CD8-positive, alpha-beta memory T cell (primary cell): ENCODE measurements at places on chromosomes 12 and 14.
A peak's percentile ranks its signal among the peaks of the same experiment; 100 is the strongest.

DNA sequence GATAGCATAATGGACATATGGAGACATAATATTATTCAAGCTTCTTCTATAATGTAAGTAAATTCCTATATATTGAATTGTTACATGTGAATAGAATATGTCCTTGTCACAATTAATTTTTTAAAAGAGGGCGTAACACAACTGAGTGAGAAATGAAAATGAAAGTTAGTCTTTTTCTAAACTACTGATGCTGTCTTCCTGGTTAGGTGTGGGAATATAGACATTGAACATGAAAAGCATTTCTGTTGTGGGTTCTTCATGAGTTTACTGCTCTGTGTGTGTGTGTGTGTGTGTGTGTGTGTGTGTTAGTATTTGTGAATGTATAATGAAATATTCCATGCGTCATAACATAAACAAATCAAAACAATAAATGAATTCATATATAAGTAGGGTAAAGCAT is 40.5 kb upstream of the RTL1 start:
- no peak for DNase-seq

- DNase-seq = peak; percentile 80
These were observed 11.7 kb downstream of the TPCN1 start for GRCh38 chr12:113232840-113233585.

GRCh38 chr12:101089271-101089670 is 120.8 kb downstream of the SLC5A8 start:
- no peak for DNase-seq

DNA sequence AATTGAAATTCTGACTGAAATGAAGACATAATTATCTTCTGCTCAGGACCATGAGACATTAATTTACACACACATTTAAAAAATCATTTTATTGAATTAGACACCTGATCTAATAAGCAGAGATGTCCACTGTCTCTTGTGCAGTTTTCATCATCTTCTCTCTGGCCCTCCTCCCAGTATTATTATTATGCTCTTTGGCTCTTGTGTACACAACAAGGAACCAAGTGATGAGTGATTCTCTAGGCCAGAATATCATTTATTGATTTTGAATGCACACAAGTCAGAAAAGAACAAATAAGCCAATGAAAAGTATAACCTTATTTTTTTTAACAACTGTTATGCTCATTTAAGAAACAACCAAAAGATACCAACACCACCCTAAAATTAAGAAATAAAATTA is 244.7 kb upstream of the KRR1 start:
- DNase-seq = no peak

- no peak for DNase-seq
These were observed 112.5 kb upstream of the MED13L start for GRCh38 chr12:116389990-116390389.

DNA sequence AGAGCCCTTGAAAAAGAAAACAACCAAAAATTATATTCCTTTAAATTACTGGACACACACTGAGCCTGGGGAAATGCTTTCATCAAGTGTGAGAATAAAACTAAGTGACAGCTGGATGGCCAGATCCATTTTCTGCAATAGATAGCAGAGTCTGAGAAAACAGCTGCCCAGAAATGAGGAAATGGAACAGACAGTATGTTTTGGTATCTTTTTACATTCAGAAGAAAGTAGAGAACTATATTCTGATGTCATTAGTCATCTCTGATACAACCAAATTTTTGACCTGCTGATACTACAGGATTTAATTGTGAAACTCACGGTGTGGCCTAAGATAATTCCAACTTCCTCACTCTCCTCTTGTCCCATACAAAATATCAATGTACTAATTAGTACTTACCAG is 78.2 kb downstream of the HMGA2 start:
- DNase-seq = no peak

DNA sequence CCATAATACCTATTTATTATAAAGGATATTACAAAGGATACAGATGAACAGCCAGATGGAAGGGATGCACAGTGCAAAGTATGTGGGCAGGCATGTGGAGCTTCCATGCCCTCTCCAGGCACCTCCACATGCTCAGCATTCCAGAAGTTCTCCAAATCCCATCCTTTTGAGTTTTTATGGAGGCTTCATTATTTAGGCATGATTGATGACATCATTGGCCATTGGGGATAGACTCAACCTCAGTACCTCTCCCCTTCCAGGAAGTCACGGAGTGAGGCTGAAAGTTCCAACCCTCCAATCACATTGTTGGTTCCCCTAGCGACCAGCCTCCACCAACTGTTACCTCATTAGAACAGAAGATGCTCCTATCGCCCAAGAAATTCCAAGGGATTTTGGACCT is 156.4 kb downstream of the ATP23 start:
- no peak for DNase-seq

DNA sequence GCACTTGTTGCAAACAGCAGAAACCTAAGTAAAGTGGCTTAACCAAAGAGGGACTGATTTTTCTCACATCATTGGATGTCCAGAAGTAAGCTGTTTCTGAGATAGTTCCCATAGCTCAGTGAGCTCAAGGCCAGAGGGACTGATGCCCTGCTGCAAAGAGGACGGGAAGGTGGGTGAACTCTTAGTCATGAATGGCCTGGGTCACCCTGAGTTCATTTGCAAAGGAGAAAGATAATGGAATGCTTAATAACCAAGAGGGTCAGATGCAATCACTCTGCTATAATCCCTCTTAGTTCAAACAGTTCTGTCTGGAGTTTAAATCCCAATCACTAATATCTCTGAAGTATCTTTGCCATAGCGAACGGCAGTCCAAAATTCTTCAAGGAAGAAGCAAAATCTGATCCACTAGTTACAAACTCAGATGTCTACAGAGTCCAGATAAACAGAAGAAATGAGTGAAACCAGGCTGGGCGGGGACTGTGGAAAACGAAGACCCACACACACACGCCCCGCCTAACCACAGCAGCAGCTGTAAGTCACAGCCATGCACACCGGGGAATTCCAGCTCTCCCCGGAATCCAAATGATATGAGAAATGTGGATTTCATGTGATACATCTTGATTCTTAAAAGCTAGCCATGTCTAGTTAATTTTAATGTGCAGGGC is 289.5 kb downstream of the TMEM132D start:
- DNase-seq = no peak

- DNase-seq = no peak
These were observed 122.0 kb downstream of the TMEM117 start for GRCh38 chr12:43957732-43958372.

- DNase-seq = no peak
These were observed 96.6 kb upstream of the PCED1B start for GRCh38 chr12:46982629-46983392.
